Smooth muscle cell of the pulmonary artery (primary cell): ENCODE measurements at places on chromosomes 4 and X. TPM values are rescaled to one million over a fixed set of nuclear protein-coding genes. Genes with fewer than 3 reads are reported as not detected.

The PLA2G12A gene
- total RNA-seq: 22.4 and 28.8 TPM in 2 replicates

The FOXR2 gene
- total RNA-seq: not detected in 2 replicates

The UBQLN2 gene
- 15.2 and 16.4 TPM in 2 replicates for total RNA-seq

The GLRA3 gene
- not detected in 2 replicates for total RNA-seq

The WDR44 gene
- total RNA-seq: 15.6 and 17.6 TPM in 2 replicates

The CXCL11 gene
- not detected in 2 replicates for total RNA-seq

The NEIL3 gene
- 0.89 and 3.8 TPM in 2 replicates for total RNA-seq

The GPR119 gene
- total RNA-seq: not detected in 2 replicates

The DACH2 gene
- not detected in 2 replicates for total RNA-seq

The NUDT11 gene
- 8.1 and 10.2 TPM in 2 replicates for total RNA-seq

The USP27X gene
- total RNA-seq: 3.4 and 3.9 TPM in 2 replicates

The CLNK gene
- not detected in 2 replicates for total RNA-seq

The SYTL4 gene
- 3.9 and 4.1 TPM in 2 replicates for total RNA-seq
